ENCODE measurements at places on chromosomes 2 and 18. TPM values are rescaled to one million over a fixed set of nuclear protein-coding genes. Genes with fewer than 3 reads are reported as not detected.

GRCh38 chr2:241795021-241795999 lies 13.7 kb upstream of the NEU4 start:
- DNase-seq: no peak

DNA sequence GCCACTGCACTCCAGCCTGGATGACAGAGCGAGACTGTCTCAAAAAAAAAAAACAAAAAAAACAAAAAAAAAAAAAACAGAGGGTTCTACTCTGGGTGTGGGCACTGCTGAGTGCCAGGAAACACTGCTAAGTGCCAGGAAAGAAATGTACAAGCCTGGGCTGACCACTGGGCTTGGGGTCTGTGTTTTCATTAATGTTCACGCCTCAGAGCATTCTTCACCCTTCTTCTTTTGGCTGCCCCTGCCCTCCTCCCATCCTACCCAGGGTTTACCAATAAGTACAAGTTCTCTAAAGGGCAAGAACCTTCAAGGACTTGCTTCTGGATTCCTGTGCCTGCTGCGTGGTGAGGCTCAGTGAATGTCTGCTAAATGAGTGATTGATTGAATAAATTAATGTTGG lies 49.3 kb upstream of the LRPPRC start:
- DNase-seq: no peak

GRCh38 chr2:237698358-237698694 lies 70.9 kb downstream of the LRRFIP1 start:
- no peak for DNase-seq

- no peak for DNase-seq
Observed at GRCh38 chr2:230778350-230779063, 65.9 kb downstream of the CAB39 start.

The CLEC4F gene
- total RNA-seq: not detected

The TTN gene
- total RNA-seq: 3.1 TPM

All from activated CD4-positive, alpha-beta T cell treated with anti-CD3 and anti-CD28 coated beads for 36 hours (primary cell).